NCI-H774 (cell line): ENCODE measurements at places on chromosomes 3 and 15.

GRCh38 chr15:28923726-28924280 lies 38.0 kb downstream of the APBA2 start:
- DNase-seq, result no peak

- DNase-seq, result peak; percentile 73
Measured at GRCh38 chr3:188185717-188186251, 31.8 kb downstream of the LPP start.

DNA sequence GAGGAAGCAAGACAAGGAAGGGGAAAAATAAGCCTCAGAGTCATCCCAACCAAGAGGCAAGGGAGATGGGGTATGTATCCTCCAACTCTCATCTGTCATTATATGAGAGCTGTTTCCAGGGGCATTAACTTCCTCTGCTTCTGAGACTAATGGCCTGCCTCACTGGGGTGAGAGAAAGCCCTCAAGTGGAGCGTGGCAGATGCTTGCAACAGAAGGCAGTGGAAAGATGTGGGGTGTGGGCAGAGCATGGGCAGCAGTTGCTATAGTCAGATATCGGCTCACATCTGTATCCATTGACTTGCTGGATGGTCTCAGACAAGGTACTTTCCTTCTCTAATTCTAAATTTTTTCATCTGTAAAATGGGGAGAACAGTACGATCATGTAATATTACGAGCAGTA lies 81.7 kb upstream of the PLCL2 start:
- DNase-seq, result no peak

DNA sequence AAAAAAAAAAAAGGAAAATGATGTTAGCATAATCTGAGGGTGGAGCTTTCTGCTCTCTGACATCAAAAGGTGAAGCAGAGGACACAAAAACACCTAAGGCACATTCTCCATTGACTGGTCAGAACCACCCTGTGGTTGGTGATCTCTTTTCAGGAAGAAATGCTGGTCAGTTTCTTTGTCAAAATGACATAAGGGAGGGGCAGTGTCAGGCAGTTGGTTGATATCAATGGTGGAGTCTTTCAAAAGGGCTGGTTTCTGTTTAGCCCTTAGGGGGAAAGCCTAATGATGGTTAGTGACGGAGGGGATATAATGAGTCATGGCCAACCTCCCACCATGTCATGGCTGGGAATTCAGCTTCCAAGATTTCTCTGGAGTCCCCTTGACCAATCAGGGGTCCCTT lies 185.9 kb upstream of the GBE1 start:
- no peak for DNase-seq

DNA sequence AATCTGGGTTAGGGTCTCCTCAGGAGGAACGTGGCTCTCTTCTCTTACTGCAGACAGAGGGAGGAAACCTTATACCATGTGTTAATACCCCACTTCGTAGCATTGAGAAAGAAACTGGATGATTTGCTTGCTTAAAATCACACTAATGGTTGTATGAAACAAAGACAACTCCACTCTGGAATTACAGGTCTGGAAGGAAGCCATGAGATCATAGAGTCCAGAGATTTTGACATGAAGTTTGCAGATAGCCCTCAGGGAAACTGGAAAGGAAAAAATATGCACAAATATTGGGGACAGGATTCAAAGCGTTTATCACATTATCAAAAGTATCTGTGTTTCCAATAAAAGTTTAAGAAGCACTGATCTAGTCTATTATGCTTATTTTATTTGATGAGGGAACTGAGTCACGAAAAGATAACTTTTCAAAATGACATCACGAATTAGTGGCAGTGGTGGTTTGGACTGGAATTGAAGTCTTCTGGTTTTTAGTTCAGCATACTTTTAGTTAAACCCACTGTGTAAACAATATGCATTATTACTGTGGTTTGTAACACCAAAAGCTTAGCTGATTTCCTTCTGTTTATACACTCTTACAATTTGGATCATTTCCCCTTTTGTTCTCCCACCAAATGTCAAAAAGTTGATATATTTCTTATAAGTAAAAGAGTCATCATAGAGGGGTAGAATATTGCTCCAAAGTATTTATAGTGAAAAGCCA lies 16.8 kb downstream of the FGF7 start:
- no peak for DNase-seq

- DNase-seq, result no peak
Measured at GRCh38 chr15:90190606-90191343, 10.4 kb upstream of the SEMA4B start.

DNA sequence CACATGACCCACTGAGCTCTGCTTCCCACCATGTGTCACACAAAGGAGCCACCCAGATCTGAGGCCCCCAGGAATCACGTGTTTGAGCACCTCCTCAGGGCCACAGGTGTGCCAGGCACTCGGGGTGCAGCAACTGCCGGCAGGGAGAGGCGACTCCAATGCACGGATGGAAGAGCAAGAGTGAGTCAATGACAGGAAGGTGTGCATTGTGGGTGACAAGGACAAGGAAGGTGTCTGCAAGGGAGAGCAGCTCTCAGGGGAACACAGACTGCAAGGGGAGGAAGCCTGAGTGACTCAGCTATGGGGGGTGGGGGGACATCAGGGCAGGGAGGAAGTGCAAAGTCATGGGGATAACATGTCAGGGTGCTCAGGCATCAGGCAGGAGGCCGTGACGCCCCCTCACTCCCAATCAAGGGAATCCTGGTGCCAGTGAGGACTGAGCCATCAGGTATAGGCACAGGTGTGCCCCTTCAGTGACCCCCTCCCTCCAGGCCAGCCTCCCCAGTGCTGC lies 67.4 kb downstream of the NUP210 start:
- no peak for DNase-seq

DNA sequence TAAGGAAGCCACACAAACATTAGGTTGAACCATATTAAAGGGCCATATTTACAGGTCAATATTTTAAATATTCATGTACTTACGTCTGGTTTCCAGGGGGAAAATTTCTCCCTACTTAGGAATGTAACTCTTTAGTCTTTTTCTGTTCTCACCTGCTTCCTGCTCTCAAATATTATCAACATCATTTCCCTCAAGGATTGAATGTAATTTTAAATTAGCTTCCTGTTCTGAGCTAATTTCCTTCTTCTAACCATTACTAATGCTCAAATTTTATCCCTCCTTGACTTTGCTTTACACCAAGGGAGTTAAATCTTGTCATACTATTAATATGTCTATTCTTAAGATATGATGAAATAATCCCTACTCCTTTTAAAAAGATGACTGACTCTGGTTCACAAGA lies 103.4 kb upstream of the UBP1 start:
- no peak for DNase-seq
